GM23338 (cell line): ENCODE measurements at places on chromosomes 1 and 21.

DNA sequence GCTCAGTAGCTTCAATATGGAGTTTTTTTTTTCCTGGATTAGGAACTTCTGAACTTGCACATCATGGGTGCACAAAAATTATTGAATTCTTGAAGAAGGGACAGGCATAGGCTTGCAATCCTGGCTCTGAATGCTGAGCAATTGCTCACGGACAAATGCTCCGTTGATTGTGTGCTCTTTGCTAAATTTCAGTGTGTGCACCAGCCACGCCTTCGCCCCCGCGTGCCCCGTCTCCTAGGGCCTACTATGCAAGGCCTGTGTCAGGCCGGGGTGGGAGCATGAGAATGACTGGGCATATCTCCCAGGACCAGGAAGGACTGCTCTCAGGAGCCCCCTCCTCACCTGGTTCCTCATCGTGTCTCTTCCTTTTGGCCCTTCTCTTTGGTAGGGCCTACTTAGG lies 17.4 kb downstream of the IL6R start:
- no peak for DNase-seq

DNA sequence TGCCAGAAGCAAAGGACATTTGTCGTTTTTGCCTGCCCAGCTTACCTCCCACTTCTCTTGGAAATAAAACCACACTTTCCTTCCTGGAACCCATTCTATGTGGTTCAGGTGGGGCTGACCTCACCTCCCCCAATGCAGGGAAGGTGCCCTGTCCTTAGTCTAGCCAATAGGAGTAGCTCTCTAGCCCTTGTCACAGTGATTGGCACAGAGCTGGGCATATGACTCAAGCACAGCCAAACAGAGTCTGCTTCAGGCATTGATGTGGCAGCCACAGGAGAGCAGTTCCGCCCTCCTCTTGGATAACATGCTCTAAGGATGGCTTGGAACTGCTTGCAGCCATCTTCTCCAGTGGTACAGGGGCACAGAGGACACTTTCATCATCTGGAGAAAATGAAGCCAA lies 134.0 kb downstream of the LRIG2 start:
- DNase-seq, result no peak

- no peak for DNase-seq
Measured at GRCh38 chr1:26022404-26022779, 817 bp downstream of the EXTL1 start.

DNA sequence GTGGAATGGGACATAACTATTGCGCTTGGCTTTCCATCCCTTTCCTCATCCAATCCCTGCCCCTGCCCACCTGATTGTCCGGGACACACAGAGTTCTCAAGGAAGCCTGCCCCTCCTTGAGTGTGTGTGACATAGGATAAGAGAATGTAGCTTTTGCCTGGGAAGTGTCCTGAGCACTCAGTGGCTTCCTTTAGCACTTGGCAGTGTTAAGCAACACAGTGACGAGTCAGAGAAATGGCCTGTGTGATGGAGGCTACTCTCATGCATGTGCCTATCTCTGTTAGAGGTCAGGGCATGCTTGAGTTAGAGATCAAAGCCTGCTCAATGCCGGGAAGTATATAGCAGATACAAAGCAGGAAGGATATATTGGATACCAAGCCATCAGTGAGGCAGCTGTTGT lies 289.5 kb downstream of the SIPA1L2 start:
- DNase-seq, result no peak

- no peak for DNase-seq
Measured at GRCh38 chr1:182350839-182351238, 40.8 kb downstream of the GLUL start.

- no peak for DNase-seq
Measured at GRCh38 chr1:224185208-224185607, 2.2 kb downstream of the DEGS1 start.

DNA sequence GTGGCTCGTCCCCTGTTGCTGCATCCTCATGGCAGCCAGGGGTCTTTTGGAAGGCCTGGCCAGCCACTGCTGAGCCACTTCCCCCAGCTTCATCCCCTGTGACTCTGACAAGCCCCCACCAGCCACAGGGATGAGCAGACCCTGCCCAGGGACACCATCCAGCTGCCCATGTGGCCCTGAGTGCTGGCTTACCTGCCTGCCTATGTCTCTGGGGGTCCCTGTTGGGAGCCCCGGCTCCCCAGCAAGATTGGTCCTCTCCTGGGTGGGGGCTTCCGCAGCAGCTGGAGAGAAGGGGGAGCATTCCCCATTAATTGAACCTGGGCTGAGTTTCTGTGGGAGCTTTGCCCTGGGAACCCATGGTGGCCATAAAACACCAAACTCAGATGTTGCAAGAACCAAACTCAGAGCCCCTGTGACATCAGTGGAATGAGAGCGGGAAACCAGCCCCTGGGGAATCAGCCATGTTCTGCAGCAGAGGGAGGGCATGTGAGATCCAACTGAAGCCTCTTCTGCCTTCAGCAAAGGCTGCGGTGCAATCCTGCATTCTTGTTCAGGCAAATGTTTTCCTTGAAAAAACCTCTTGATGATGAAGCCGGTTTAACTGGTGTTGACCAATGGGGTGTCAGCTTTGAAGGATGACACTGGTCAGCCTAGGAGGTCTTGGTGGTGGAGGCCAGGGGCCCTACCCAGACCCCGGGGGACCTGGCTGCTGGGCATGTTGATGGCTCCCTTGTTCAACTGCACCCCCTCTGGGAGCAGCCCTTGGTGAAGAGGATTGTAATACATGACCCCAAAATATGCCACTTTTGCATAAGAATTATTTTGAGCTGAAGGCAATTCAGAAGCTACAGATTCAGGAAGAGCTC lies 28.3 kb upstream of the COL18A1 start:
- DNase-seq, result no peak

DNA sequence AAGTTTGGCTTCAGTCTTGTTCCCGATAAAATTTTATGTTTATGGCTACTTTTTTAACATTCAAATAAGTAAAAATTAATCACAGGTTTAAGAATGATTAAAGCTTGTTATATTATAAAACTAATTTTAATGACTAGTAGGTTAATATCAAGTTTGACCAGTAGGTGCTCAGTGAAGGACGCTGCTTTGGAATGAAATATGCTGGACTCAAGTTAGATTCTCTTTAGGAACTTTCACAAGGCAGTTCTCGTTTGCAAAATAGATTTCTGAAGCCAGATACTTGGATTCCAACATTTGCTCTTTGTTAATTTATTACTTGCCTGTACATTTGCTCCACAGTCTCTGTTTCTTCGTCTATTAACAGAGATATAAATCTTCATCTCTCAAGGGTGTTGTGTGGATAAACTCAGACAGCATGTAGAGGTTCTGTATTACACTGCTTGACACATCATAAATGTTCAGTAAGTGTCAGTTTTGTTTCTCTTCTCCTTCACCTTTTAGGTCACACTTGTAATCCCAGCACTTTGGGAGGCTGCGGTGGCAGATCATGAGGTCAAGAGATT lies 432.8 kb upstream of the CHRM3 start:
- no peak for DNase-seq

GRCh38 chr21:31554511-31555022 lies 104.9 kb upstream of the SOD1 start:
- peak; percentile 73 for DNase-seq

DNA sequence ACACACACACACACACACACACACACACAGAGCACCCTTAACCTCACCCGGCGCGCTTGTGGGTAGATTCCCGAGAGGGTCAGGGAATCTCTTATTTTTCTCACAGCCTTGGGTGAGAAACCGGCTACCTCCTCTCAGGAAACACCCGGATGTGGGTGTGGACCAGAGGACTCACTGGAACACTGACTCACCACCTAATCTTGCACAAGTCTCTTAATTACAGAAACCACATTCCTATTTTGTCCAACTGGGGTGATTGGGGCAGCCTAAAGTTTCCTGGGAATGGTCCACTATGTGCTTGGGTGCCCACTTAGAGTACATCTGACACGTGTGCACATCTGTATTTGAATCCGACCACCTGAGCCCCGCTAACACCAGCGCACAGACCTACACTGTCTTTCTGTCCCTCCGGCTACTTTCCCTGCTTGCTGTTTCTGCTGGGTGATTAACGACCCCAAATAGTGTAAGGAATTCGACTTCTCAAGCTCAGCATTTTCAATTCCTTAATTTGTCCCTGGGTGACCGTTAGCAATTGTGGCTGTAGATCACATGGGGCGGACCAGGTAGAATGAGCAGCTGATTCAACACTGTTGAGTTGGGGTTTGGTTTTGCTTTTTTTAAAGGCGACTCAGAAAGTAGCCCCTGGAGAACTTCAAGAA lies 14.0 kb upstream of the TBX15 start:
- DNase-seq, result no peak

DNA sequence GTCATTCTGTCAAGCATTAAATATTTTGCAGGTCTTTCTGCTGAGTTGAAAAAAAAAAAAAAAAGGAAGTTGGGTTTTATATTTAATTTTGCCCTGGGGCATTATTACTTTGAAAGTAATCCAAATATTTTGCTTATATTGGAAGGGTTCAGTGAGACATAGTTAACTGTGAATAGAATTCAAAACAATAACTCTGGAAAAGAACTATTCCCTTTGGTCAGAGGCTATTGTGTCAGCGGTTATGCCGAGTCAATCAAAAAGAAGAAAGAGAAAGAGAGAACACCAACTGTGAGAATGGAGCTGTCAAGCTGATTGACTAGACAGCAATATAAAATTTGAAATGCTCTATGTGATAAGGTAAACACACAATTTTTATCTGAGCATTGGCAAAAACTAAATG lies 761.7 kb downstream of the ADGRL2 start:
- no peak for DNase-seq

DNA sequence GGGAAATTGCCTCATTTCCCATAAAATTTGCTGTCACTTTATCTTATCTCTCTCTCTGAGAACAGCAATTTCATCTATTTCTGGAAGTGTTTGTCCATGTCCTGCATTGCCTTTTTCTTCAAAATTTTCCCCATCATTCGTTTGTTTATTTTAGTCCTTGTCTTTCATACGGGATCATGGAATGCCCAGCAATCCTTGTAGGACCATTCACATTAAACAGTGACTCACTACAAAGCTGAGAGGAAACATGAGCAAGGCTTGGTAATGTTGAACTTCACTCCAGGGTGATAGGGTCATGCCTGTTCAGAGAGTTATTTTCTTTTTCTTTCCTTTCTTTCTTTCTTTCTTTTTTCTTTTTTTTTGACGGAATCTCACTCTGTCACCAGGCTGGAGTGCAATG lies 32.2 kb upstream of the HNRNPU start:
- no peak for DNase-seq

DNA sequence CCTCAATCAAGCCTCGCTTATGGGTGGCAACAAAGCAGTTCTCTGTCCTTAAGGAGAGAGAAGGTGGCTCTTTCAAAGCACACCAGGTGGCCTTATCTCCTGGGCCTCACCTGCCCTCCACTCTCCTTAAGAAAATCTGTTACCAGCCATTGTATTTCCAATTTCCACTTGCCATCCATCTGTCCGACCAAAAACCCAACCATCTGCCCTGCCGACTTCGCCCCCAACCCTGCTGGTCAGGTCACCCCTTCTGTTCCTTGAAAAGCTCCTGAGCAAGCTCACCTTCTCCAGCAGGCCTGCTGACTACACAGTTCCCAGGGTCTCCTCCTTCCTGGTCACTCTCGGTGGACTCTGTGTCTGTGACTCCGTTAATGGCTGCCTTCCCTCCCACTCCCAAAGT lies 619 bp upstream of the IGFN1 start:
- DNase-seq, result no peak
